ENCODE measurements at places on chromosomes 16 and 17.

GRCh38 chr17:75153780-75154194, 525 bp downstream of the JPT1 start:
- DNase-seq = peak; percentile 24

- no peak for DNase-seq
Observed at GRCh38 chr17:17606416-17607000, 15.0 kb upstream of the PEMT start.

- no peak for DNase-seq
Observed at GRCh38 chr16:54862529-54862928, 68.1 kb upstream of the IRX5 start.

- no peak for DNase-seq
Observed at GRCh38 chr17:5892921-5893675, 177.1 kb upstream of the WSCD1 start.

GRCh38 chr17:61117983-61118382, 281.7 kb upstream of the TBX2 start:
- DNase-seq = no peak

DNA sequence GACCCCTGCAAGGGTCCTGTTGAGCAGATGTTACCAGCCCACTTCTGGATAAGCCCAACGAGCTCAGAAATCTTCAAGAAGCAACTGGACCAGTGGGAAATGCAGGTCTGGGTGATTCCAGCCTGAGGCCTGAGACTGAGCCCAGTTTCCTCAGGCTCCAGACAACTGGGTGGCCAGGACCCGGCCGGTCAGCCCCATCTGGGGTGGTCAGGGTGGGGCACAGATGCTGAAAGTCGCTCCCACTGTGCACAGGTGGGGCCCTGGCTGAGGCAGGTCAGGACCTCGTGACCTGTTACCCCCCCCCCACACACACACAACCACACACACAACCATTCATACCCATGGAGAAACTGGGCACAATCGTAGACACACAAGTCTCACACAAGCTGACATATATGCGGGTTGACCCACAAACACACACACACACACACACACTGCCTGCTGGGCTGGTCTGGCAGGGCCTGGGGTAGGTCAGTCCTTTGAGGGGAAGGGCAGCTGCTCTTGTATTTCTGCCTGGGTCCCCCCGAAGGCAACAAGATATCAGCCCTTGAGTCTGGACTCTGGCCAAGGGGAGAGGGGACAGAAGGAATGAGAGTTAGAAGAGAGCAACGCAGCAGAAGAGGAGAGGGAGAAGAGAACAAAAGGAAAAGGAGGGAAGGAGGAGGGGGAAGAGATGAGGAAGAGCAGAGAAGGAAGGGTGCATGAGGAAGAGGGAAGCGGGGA, 99.0 kb upstream of the CDH5 start:
- no peak for DNase-seq

DNA sequence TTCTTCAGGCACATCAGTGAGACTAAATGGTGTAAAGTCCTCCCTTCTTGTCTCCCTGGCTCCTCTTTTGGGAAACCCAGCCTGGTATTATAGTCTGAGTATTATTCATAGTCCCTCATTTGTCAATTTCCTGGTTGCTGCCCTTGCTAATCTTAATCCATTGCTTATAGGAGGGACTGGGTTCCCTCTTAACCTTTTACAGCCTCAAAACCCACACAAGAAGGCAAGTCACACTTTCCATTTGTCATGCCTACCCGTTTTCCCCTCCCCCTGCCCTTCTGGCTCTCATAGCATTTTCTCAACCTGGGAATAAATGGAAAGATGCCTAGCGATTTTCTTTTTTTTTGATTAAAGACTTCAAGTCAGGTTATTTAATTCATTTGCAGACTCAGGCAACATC, 124.8 kb downstream of the MAP2K6 start:
- DNase-seq = no peak

- no peak for DNase-seq
Observed at GRCh38 chr16:60127196-60127595, 1393.1 kb upstream of the GOT2 start.

DNA sequence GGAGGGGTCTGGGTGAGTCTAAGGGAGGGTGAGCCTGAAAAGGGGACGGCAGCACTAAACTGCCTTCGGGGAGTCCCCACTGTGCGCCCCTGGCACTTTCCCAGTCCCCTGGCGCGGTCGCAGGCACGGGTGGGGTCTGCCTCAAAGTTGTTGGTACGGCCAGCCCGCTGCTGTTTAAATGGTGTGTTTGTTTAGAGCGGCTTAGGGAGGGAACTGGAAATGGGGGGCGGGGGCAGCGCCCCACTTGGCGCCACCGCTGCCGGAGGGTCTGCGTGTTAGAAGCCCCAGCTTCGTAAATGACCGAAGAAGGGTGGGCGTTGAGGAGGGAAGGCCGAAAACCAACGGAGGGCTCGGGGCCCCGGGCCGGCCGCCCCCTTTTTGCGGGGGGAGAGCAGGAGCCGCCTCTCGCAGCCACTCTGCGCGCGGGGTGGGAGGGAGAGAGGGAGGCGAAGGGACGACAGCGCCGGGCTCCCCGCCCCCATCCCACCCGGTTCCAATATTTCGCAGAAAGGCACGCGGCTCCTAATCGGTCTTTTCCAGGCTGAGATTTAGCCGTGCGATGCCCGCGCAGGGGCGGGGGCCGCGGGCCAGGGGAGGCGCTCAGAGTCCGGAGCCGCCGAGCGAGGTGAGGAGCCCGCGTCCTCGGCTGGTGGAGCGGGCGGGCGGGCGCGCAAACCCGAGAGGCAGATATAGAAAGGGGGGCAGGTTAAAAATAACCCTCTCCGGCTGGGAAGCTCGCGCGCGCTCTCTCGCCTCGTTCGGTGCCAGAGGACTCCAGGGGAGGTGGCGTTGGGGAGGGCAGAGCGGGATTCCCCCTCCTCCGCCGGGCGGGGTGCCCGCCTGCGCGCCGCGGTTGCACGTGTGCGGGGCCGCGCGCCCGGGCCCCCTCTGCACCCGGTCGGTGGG, 54.9 kb downstream of the SREBF1 start:
- peak; percentile 30 for DNase-seq

GRCh38 chr17:17774009-17774881, 62.5 kb downstream of the SREBF1 start:
- DNase-seq = no peak

DNA sequence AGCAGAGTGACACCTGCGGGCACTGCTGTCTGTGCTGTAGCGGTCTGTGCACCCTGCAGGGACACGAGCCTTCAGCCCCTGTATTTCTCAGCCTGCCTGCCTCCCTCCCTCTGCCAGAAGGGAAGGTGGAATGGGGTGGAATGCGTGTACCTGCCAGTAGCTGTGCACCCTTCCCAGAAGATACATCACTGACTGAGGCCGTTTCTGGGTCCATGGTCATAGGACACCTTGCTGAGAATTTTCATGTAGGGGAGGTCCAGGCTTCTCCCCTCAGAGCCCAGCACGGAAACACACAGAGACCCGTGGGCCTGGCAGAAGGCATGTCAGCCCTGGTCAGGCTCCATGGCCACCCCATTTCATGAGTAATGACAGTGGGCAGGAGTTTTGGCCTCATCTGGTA, 16.5 kb downstream of the DBNDD1 start:
- DNase-seq = no peak

DNA sequence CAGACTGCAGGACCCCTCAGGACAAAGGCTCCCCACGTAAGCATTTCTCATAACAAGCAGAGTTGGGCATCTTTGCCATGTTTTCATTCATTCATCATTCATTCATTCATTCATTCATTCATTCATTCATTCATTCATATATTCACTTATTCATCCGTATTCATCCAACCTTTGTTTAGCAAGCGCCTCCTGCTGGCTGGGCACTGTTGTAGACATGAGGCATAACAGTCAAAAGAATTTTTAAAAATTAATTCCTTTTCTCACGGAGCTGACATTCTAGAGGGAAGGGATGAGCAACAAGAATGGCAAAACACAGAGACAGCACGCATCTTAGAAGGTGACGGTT, 351.7 kb upstream of the TNRC6C start:
- DNase-seq = no peak

DNA sequence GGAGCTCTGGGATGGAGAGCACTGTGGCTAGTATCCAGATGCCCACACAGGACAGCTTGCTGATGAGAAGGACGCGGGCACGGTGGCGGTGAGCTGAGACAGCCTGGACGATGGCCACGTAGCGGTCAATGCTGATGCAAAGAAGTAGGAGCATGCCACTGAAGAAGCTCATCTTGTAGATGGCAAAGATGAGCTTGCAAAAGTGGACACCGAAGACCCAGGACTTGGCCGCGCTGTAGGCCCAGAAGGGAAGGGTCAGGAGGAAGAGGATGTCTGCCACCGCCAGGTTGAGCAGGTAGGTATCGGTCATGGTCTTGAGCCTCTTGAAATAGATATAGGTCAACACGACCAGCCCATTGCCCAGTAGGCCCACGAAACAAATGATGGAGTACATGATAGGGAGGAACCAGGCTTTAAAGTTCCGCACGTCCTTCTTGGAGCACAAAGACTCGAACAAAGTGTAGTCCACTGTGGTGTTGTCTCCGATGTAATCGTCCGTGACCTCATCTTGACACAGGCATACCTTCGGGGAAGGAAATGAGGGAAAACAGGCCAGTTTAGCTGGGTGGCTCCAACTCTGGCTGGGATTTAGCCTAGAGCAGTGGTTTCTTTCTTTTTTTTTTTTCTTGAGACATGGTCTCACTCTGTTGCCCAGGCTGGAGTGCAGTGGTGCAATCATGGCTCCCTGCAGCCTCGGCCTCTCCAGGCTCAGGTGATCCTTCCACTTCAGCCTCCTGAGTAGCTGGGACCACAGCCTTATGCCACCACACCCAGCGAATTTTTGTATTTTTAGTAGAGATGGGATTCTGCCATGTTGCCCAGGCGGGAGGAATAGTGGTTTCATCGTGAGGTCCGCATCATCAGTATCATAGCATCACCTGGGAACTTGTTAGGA, 9.7 kb downstream of the CCR7 start:
- no peak for DNase-seq

DNA sequence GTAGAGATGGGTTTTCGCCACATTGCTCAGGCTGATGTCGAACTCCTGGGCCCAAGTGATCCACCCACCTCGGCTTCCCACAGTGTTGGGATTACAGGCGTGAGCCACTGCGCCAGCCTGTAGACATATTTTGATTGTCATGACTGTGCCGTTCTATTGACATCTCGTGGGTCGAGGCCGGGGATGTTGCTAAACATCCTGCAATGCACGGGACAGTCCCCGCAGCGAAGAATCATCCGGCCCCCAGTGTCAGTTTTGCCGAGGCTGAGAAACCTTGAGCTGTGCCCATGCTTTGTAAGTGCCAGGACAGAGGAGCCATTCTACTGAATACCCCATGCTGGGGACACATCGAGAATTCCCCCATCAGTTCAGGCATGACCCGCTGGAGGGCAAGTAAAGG, 69.1 kb upstream of the GSE1 start:
- no peak for DNase-seq

DNA sequence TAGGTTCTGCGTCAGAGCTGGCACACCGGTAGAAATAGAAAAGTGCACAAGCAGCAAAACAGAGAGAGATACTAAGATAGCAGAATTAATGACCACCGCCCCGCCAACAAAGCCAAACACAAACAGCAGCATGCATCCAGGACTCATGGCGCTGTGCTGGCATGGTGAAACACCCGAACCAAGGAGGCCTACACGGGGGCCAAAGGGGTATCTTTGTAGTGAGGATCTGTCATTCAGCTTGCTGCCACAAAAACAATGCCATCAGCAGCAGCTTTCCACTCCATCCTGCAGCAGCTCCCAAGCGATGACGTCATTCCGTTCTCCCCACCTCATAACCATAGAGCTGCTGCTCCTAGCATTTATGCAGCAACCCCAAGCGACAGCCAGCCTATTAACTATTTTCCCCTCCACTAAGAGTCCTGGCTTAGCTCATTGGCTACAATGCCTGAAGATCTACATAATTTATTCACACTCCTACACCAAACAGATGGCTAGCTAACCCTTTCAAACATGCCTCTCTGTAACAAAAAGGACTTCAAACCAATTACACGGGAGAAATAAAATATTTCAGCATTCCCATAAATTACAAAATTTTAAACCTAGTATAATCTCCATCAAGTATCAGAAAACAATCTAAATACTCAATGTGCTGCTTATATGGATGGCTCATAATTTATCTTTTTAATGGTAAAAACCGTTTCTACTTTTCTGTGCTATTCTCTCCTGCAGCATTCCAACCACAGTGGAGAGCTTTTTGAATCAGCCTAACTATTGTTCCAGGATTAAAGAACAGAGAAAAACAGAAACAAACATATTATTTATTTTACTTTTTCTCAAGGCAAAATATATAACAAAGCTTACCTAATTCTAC, 73.9 kb downstream of the SPAG9 start:
- peak; percentile 79 for DNase-seq

DNA sequence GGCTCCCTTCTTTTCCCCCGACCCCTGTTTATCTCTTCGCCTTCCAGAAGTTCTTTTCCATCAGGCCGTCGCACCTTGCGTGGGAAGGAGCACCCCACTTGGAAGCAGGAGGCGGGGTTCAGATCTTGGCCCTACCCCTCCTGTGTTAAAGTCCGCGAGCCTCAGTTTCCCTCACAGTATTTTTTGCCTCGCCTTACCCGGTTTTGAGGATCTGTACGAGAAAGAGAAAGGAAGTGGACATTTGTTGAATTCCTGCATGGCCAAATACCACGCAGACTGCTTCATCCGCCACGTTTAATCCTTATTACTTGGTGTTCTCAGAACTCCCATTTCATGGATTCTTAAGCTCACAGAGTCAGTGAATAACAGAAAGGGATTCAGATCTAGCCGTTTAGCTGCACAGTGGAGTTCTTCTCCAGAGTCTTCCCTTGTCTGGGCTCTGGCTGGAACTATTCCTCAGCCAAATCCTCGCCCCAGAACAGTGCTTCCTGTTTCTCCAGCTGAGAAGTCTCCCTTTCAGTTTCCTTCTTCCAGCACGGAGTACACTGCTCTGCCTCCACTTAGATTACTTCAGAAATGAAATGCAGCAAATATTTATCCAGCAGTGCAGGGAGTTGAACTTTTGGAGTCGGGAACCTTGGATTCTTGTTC, 590 bp downstream of the TMEM219 start:
- no peak for DNase-seq

GRCh38 chr17:7221278-7222092, 1.7 kb downstream of the ACADVL start:
- DNase-seq = no peak

- DNase-seq = no peak
Observed at GRCh38 chr17:81295676-81296381, 722 bp upstream of the SLC38A10 start.

GRCh38 chr16:4049031-4049430, 67.2 kb downstream of the ADCY9 start:
- no peak for DNase-seq

- DNase-seq = no peak
Observed at GRCh38 chr17:61360318-61360943, 39.2 kb upstream of the TBX2 start.
